ENCODE measurements at places on chromosomes 5 and 9.

DNA sequence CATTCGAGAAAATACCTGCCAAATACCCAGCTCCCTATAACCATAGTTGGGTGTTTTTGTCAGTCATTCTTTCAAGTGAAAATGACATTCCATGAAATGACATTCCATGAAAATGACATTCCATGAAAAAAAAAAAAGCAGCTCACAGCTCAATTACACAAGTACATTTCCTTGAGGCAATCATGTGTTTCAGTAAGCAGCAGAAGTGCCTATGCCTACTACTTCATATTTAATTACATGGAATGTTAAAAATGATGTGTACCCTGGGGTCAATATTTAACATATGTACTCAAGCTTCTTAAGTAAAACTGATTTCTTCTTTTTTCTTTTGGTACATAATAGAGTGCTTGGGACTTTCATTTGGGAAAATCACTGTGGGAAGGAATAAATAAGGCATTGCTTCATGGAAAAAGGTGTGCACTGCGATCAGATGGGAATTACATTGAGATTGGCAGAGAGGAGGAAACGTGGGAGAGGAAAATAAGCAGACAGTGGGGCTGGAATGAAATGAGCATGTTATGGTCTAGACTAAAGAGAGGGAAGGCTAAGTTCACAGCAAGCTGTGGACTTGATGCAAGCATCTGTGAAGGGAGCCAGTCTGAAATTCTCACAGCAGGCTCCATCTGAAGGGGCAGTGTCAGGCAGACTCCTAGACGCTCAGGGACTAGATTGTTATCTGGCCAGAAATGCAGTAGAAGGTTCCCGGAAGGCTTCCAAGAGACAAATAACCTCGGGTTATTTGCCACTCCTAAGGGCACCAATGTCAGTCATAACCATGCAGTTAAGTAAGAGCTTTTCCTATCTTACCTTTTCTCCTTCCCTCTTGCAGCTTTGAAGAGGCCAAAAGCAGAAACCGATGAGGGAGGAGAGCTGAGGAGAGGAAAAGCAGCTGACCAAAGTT lies 15.2 kb upstream of the SPATA9 start:
- DNase-seq = peak; percentile 73

DNA sequence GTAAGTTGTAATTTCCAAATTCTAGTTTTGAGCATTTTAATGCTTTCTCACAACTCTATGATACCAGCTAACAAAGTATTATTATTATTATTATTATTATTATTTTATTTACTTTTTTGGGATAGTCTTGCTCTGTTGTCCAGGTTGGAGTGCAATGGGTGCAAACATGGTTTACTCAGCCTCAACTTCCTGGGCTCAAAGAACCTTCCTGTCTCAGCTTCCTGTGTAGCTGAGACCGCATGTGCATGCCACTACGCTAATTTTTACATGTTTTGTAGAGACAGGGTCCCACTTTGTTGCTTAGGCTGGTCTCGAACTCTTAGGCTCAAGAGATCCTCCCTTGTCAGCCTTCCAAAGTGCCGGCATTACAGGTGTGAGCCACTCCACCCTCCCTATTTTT lies 27.0 kb downstream of the LRRC70 start:
- DNase-seq = no peak

GRCh38 chr5:67451640-67452279 lies 255.2 kb upstream of the CD180 start:
- no peak for DNase-seq

- no peak for DNase-seq
Observed at GRCh38 chr9:21670374-21670773, 132.1 kb upstream of the MTAP start.

DNA sequence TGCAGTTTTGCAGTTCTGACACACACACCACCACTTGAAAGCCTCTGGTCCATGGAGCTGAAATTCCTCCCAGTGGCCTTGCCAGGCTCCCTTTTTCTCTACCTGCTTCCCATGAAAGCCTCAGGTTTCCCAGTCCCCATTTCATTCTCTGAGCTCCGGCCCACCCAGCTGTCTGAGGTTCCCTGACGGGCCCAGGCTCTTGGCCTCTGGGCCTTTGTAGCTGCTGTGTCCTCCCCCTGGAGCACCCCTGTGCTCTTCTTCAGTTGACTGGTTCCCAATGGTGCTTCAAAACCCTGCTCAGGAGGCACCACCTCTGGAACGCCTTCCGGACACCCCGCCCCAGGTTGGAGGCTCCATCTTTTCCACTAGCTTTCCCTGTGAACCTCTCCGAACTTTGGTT lies 155.9 kb upstream of the SHB start:
- no peak for DNase-seq

- no peak for DNase-seq
Observed at GRCh38 chr5:148923023-148923422, 96.6 kb downstream of the ADRB2 start.

- no peak for DNase-seq
Observed at GRCh38 chr5:173340451-173340850, 12.2 kb upstream of the STC2 start.

- DNase-seq = no peak
Observed at GRCh38 chr5:78000191-78000590, 224.1 kb upstream of the TBCA start.

GRCh38 chr5:98880598-98880997 lies 48.2 kb downstream of the CHD1 start:
- DNase-seq = no peak

DNA sequence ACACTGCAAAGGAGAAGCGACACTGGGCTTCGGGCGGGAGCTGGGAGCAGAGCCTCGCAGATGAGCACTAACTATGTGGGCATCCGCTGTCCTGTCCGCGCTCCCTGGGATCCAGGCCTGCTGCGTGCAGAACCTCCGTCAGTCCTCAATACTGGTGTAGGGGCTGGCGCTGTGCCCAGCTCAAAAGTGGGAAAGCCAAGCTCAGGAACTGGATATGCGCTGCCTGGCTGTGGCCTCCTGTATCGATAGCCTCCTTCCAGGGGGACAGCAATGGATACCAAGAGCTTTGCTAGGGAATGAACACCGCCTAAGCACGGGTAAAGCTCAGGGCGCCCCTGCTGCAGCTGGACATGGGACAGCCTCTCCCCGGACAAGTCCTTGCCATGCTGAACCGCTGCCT lies 270.4 kb downstream of the NSG2 start:
- no peak for DNase-seq

DNA sequence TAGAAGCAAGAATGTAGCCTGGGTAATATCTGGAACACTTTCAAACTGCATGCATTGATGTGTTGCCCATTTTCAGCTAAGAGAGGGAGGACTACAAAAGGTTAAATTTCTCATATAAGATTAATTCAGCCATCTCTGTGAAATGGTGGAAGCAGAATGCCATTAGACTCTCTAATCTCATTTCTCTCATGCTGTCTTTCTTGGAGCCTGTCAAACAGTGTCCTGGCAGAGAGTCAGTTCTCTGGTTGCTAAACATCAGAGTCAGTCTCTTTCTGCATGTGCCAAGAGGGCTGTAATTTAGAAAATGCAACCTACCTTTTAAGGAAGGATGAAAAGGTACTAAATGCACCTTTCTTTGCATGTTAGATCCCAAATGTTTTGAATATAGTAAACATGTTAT lies 910 bp upstream of the GARNL3 start:
- peak; percentile 73 for DNase-seq

- peak; percentile 81 for DNase-seq
Observed at GRCh38 chr9:93268551-93269314, 84.8 kb downstream of the WNK2 start.

GRCh38 chr5:102583276-102584124 lies 84.7 kb upstream of the SLCO6A1 start:
- DNase-seq = no peak

DNA sequence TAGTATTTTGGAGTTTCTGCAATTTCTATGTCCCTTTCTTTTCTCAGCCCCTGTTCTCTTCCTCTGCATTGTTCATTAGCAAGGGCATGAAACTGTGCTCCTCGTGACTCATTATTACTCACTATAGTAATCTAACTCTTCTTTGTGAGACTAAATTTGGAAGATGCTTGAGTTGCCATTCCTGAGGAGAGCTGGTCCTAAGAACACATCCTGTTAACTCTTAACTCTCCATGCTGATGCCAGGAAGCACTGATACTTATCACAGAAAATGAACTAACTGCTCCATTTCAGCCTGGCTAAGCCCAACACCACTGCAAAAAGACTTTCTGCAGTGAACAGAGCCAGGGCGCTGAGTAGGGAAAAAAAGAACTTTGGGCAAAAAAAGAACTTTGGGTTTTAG lies 10.6 kb upstream of the CSNK1A1 start:
- DNase-seq = no peak

GRCh38 chr9:72925126-72925789 lies 27.6 kb downstream of the ALDH1A1 start:
- DNase-seq = no peak

GRCh38 chr5:159519365-159519764 lies 189.1 kb upstream of the IL12B start:
- DNase-seq = no peak

GRCh38 chr5:72410688-72411295 lies 90.6 kb downstream of the PTCD2 start:
- no peak for DNase-seq

- DNase-seq = no peak
Observed at GRCh38 chr5:139886213-139886612, 90.6 kb downstream of the PSD2 start.

DNA sequence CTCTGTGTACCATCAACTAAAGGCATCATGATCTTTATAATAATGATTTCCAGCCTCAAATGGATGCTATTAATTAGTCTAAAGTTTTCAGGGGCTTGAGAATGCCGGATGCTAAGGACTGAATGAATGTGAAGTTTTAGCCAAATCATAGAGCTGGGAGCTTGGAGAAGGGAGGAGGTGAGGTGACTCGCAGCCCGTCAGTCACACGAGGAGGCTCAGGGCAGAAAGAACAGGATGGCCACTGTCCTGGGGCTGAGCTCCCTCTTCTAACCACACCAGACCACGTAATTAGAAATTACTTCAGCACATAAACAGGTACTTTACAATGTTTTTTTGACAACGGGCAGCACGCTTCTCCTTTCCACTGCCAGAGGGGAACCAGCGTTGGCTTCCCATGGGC lies 222.6 kb downstream of the NPR3 start:
- no peak for DNase-seq

- DNase-seq = peak; percentile 75
Observed at GRCh38 chr9:16203729-16204573, 651.1 kb downstream of the CCDC171 start.
